ENCODE measurements at places on chromosomes 2 and 18. TPM values are rescaled to one million over a fixed set of nuclear protein-coding genes. Genes with fewer than 3 reads are reported as not detected.
A peak's percentile ranks its signal among the peaks of the same experiment; 100 is the strongest.

DNA sequence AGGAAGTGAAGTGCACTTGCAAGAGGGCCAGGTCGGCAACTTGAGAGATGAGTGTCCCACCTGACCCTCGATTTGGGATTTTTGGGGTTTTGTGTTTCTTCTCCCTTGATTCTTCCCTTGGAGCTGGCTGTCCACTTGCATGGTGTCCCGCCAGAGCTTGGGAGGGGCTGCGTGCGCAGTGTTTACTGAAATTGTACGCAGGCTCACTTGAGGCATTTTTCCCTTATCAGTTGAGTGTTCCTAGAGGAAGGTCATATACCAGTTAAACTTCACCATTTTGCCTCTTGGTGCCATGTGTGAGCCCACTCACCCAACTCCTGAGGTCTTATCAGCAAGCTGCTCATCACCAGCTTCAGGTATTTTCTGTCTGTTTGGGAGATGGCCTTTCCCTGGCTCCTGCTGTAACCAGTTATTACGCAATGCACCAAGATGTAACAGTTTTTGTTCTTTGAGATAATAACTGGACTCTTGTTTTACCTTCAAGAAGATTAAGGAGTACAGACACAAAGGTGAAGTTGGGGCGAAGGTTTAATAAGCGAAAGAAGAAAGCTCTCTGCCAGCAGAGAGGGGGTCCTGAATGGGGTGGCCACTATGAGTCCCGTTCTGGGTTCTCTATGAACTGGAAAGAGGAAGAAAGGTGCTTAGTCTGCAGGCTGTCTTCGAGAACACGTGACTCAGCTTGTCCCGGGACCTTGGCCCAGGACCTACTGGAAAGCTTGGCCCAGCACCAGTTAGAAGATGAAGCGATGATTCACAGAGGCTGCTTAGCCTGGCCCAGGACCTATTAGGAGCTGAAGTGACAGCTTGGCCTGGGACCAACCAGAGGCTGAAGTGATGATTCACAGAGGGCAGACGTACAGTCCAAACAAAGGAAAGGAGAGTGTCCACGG lies 21.5 kb upstream of the TXNL4A start:
- H3K4me3 ChIP-seq = no peak overlapping the region
- no peaks in the 10 kb centered on the region for H3K4me1 ChIP-seq
- H3K27ac ChIP-seq = no peak overlapping the region
- no peaks in the 10 kb centered on the region for H3K36me3 ChIP-seq
- no peak for DNase-seq
- no peaks in the 10 kb centered on the region for H3K27me3 ChIP-seq

DNA sequence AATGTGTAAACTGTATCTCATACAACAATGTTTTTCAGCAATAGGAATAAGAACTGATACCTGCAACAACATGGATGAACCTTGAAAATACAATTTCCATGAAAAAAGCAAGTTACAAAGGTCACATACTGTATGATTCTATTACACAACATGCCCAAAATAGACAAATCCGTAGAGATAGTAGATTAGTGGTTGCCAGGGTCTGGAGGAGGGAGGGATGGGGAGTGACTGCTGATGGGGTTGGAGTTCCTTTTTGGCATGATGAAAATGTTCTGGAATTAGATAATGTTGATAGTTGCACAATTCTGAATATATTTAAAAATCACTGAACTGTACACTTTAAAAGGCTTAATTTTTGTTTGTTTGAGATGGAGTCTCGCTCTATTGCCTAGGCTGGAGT lies 33.8 kb downstream of the UBXN4 start:
- H3K36me3 ChIP-seq = peaks cover 35% of the 10 kb centered on the region
- H3K27me3 ChIP-seq = no peaks in the 10 kb centered on the region
- H3K4me1 ChIP-seq = no peaks in the 10 kb centered on the region
- no peak overlapping the region for H3K4me3 ChIP-seq
- no peak overlapping the region for H3K27ac ChIP-seq

DNA sequence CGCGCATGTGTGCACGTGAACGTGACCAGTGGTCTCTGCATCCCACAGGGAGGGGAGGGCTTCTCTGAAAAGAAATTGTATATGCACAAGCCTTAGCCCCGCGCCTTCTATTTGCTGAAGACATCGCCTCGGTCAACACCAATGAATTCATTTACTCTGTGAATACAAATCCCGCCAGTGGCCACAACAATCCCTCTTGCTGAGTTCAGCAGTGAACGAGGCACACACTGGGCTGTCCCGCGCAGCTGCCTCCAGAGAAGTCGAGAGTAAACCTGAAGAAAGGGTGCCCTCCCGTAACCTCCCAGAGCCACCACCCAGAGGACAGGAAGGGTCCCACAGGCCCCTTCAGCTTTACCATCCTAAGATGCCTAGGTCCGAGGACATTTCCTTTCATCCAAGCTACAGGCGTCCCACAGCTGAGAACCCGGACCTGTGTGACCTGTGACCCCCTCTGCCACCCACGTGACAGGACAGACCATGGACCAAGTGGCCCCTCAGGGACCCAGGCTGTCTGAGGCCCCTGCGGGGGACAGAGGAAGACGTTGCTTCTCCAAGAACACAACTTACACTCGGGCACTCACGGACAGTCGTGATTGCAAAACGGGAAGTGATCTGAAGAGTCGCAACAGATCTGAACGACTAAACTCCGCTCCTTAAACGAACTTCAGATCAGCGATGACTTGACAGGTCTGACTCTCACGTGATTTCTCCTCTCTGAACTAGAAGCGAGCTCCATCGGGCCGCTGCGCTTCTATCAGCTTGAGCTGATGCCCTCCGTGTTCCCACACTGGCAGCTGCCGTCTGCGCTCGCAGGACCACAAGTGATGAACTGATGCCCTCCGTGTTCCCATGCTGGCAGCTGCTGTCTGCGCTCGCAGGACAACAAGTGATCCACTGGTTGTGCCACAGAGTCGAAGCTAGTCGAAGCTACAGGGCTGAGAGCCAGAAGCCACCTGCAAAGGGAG lies 92.7 kb downstream of the ZNF516 start:
- no peak for DNase-seq
- peaks cover 9% of the 10 kb centered on the region for H3K36me3 ChIP-seq
- no peaks in the 10 kb centered on the region for H3K4me1 ChIP-seq
- H3K4me3 ChIP-seq = no peak overlapping the region

DNA sequence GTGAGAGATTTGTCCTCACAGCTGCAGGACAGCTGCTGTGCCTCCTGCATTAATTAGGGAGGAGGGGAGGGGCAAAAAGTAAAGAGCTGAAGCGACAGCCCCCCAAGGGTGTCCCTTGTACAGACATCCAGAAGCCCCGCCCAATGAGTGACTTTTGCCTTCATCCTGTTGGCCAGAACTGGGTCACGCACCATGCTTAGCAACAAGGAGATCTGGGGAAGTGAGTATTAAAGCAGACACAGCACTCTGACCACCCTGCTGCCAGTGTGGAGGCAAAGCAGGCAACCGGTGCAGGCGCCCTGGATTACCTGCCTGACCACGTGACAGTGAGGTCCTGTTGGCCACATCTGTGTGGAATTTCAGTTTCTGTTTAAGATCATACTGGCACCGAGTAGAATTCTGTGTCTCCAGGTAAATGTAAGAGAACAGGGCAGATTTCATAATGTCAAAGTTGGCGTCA lies 21.5 kb upstream of the BIN1 start:
- H3K4me1 ChIP-seq = no peaks in the 10 kb centered on the region
- H3K36me3 ChIP-seq = no peaks in the 10 kb centered on the region
- no peak overlapping the region for H3K4me3 ChIP-seq
- DNase-seq = peak; percentile 54
- no peak overlapping the region for H3K27ac ChIP-seq
- no peaks in the 10 kb centered on the region for H3K27me3 ChIP-seq

DNA sequence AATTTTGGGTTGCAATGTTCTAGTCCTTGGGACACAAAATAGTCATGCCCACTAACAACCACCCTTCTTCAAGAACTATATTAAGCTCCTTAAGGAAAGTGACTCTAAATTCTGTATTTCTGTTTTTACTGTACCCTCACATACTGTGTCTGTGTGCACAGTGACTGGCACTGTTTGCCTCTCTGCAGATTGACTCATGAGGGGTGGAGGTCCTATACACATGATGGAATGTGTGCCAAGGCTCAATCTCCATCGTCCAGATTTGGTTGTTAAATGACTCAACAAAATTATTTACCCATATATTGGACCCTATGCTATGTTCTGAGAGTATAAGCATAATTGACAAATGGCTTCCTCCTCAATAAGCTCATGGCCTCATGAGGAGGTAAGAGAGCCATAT lies 126.6 kb upstream of the CWC22 start:
- no peaks in the 10 kb centered on the region for H3K36me3 ChIP-seq
- H3K27ac ChIP-seq = no peak overlapping the region
- H3K27me3 ChIP-seq = no peaks in the 10 kb centered on the region
- H3K4me3 ChIP-seq = no peak overlapping the region
- H3K4me1 ChIP-seq = no peaks in the 10 kb centered on the region

Gene TMEM131
- polyA plus RNA-seq = 14.7 TPM

Gene GNAL
- polyA plus RNA-seq = 1.5 TPM

Gene IRS1
- 4.9 TPM for polyA plus RNA-seq

Gene PLCL1
- 1.1 TPM for polyA plus RNA-seq
